ENCODE measurements at places on chromosomes 1 and 21.

- DNase-seq: no peak
Observed at GRCh38 chr1:42978317-42979035, 19.8 kb upstream of the SLC2A1 start.

- DNase-seq: no peak
Observed at GRCh38 chr1:21961337-21961736, 15.5 kb upstream of the CELA3B start.

DNA sequence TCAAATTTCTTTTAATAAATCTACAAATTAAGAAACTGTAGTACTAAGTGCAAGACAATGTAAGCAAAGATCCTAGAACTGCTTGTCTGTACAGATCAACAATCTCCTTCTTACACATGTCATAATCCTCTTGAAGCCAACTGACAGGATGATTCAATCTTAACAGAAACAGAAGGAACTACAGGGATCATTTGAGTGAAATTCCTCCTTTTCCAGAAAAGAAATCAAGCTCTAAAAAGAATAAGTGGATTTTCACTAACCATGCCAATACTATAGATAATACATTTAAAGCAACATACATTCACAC, 53.2 kb downstream of the RAB3GAP2 start:
- no peak for DNase-seq

DNA sequence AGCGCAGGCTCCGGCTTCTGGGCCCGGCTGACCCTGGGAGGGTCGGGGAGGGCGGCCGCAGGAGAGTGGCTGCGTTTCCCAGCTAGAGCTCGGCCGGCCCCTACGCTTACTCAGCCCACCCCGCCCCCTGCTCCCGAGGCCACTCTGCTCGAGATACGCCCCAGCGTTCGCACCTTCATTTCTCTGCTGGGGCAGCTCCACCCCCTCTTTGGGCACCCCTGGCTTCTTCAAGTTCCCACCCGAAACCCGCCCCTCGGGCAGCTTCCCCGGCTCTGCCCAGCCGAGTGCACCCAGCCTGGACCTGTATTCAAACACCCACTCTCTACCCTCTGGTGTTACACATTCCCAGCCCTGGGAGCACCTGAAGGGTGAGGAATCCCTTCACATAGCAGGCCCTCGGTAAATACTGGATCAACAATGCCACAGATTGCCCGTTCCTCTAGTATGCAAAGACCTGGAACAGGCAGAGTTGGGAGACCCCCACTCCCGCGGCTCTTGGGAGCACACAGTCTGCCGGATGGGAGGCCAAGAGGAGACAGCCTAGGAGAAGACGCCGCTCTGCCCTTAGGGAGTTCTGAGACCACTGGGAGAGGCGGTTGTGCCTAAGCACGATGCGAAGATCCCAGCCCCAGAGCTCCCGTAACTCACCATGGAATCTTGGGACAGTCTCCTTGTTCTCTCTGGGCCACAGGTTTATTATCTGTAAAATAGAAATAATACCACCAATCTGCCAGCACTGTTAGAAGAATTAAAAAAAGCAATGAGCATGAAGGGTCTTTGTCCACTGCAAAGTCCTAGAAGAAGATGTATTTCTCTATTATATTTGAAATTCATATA, 566 bp upstream of the PAQR7 start:
- DNase-seq: no peak

GRCh38 chr1:47147047-47147785, 10.0 kb downstream of the CYP4A22 start:
- no peak for DNase-seq

DNA sequence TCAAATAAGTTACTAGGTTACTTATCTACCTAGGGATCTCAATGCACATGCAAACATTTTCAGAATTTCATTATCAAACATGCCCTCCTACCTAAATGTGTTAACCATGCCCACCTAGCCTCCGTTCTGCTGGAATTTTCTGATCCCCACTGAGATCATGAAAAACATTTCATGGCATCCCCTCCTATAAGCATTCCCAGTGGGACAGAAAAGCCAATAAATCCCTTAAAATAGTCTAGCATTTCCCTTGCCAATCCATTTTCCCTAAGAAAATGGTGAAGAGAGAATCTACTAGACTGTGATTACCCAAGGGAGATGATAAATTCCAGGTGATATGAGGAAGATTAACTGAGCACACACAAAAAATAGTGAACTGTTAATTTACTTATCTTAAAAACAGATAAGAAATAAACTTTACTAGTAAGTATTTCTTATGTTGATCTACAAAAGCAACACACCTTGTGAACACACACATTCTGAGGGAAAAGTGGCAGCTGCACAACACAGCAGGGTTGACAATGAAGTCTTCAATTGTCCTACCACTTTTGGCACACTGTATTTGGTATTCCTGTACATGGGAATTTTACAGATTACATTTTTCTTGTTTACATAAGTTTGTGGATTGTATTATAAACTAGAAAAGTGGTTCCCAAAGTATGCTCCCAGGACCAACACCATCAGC, 49.6 kb downstream of the ARID4B start:
- DNase-seq: no peak

DNA sequence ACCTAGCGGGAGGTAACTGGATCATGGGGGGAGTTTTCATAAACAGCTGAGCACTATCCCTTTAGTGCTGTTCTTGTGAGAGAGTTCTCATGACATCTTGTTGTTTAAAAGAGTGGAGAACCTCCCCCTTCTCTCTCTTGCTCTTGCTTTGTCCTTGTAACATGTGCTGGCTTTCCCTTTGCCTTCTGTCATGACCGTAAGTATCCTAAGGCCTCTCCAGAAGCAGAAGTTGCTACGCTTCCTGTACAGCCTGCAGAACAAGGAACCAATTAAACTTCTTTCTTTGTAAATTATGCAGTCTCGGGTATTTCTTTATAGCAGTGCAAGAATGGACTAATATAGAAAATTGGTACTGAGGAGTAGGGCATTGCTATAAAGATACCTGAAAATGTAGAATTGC, 515.6 kb downstream of the NEGR1 start:
- no peak for DNase-seq

GRCh38 chr1:9253004-9253403, 18.4 kb downstream of the H6PD start:
- peak; percentile 28 for DNase-seq

DNA sequence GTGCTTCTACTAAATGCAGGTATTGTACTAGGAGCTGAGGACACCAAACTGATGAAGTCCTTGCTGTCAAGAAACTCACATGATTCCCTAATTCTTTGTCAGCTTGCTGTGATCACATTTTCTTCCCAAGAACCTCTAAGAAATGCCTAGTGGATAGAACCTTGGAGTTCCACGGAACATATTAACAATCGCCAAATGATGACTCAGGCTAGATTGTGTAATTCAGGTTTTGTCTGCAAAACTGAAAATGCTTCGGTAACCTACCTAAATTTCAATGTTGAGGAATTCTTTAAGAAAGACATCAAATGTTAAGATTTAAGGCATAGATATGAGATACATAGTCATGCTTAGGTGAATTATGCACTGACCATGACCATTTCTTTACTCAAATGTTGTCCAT, 1.7 kb upstream of the GADD45A start:
- DNase-seq: peak; percentile 42

DNA sequence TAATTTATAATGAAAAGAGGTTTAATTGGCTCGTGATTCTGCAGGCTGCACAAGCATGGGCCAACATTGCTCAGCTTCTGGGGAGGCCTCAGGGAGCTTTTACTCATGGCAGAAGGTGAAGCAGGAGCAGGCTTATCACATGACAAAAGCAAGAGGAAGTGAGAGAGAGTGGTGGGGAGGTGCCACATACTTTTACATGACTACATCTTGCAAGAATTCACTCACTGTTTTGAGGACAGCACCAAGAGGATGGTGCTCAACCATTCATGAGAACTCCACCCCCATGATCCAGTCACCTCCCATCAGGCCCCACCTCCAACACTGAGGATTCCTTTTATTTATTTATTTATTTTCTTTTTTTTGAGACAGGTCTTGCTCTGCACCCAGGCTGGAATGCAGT, 5.5 kb upstream of the PLEKHM2 start:
- no peak for DNase-seq

DNA sequence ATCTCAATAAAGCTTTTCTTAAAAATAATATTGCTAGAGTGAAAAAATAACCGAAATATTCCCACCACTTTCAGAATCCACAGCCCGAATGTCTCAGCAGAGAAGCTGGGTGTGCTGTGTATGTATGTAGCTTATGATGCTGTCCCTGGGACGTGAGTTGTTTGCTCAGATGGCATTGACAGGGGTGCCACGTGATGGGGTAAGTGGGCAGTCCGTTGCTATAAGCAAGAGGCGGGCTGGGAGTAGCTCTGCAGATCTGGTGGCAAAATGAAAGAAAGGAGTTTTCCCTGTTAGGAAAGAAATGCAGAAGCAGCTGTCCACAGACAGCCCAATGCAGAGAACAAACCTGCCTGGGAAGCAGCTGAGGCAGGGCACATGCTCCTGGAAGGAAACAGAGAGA, 3.8 kb upstream of the FAM20B start:
- DNase-seq: peak; percentile 68

- DNase-seq: no peak
Observed at GRCh38 chr21:15534450-15534886, 195.3 kb upstream of the USP25 start.

DNA sequence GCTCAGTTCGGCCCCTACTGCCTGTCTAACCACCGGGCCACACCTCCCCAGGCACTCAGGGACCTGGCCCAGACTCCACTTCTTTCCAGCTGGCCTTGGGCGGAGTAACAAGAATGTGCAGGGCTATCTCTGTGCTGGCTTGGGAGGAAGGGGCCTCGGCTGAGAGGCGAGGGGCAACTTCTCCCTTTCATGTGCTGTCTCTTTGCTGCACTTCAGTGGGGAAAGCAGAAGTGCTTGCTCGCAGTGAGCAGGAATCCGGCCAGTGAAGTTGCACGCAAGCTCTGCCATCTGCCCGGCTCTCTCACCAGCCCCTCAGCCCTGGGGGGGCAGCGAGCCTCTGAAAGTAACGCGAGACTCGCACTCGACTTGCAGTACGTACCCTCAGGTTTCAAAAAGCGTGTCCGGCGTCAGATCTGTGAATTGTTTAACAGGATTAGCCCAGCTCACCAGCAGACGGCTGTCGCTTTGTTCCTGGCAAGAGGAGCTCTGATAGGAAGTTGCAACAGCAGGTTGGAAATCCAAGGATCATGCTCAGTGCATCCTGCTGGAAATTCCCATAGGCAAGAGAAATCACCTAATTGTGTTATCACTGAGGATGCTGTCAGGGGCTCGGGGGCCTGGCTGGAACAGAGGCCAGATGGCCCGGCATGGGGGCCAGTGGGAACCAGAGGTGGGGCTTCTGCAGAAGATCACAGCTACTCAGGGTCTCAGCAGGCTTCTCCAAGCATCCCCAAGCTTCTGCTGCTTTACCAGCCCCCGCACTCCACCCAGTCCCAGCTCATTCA, 221.1 kb downstream of the NPHP4 start:
- DNase-seq: peak; percentile 56

GRCh38 chr1:6322161-6322560, 61.3 kb upstream of the GPR153 start:
- DNase-seq: no peak

DNA sequence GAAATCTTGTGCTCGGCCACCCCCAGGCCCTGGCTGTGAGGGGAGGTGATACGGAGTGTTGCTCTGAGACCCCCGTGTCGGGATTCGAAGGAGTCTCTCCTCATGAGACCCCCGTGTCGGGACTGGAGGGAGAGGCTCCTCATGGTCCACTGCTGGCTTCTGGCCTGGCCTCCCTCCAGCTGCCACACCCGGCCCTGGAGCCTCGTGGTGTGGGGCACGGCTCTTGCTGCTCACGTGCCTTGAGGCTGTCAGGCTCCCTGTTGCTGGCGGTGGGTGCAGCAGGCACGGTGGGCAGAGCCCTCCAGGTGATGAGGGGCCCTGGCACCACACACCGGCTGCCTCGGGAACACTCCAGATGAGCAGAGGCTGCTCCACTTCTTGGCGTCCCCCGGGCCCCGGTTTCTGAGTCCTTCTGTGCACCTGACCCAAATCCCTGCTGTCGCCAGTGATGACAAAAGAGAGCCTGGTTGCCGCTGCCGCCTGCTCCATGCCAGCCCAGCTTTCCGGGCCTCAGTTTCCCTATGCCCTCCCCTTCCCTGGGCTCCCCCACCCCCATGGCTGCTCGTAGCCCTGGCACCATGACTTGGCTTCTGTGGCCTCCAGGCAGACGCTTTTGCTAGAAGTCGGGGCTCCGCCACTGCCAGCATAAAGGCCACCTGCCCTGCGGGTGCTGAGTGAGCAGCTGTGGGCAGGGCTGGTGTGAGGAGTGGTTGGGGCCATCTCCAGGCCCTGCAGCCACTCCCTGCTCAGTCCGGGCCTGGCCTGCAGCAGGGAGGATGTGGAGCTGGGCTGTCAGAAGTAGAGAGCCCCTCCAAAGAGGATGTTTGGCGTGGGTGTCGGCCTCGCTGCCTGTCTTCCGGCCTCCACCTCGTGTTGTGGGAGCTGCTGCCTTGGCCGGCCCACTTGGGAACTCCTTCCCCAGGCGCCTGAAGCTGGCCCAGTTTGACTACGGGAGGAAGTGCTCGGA, 11.8 kb downstream of the TMEM240 start:
- DNase-seq: no peak

GRCh38 chr1:64569411-64569810, 99.5 kb downstream of the CACHD1 start:
- no peak for DNase-seq

DNA sequence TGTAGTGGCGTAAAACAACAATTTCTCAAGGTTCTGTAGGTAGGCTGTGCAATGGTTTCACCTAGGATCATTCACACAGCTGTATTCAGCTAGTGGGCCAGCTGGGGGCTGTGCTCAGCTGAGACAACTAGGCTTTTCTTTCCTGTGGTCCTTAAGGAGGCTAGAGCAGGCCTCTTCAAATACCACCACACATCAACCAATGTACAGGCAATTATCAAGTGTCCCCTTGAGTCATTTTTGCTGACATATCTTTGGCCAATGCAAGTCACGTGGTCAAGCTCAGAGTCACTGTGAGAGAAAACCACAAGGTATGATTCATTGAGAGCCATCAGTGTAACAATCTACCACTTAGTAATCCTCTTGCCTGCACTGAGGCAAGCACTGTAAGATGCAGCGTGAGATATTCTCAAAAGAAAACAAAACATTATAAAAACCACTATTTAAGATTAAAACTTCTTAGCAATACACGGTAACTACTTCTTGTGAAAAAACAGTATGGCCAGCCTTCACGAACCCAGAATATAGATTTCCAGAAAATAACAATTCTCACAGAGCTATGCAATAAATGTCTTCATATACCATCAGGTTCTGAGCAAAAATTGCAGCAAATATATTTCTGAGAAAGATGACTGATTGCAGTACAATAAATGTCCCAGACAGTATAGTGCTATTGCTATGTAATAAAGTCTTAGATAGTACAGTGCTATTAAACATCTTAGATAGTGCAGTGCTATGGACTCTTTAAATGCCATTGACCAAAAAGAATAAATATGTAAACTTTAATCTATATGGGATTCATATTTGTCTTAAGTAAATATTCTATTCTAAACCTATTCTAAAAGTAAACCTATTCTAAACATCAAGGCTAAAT, 55.3 kb downstream of the NME7 start:
- DNase-seq: no peak

GRCh38 chr1:204572923-204573922, 57.0 kb downstream of the MDM4 start:
- DNase-seq: no peak
